Left cardiac atrium (tissue), 4 donors: ENCODE measurements at places on chromosomes 5 and 9.

DNA sequence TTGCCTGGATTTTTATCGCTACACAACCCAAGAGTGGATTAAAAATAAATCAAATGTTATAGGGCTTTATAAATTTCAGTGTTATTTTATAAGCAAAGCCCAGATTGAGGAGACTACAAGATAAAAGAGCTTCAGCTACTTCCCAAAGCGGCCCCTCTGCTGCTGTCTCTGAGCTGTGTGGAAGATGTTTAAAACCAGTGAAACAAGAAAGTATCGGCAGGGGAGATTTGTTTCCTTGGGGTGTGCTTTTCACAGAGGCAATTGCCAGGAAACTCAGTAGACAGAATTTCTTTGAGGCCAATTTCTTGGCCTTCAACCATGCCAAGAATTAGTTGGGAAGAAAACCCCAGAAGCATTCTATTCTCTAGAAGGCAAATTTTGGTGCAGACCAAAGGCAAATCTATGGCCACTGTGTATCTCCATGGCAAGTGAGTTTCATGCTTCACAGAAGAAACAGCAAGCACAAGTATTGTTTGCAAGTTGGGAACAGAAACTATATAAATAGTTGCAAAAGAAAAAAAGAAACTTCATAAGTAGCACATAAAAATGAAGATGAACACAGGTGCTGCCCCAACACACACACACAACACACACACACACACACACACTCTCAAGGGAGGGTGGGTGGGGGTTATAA, 197.2 kb downstream of the PARP8 start:
- no peak for DNase-seq

GRCh38 chr9:14687042-14687719, 6.1 kb downstream of the ZDHHC21 start:
- DNase-seq: no peak

DNA sequence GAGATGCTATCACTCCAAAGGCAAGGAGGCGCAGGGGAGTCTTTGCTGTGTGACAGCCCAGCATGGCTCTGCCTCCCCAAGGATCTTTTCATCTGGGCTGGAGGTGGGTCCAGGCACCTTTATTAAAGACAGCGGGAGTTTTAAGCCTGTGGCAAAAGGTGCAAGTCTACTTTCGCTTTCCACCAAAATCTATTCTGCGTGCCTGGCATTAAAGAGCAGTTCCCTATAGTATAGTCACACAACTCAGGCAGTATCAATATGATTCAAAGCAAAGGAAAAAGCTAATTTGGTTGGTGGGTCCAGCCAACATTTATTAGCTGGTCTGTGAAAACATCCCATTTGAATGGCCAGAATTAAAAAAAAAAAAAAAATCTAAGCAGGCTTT, 398.7 kb downstream of the EBF1 start:
- no peak for DNase-seq

DNA sequence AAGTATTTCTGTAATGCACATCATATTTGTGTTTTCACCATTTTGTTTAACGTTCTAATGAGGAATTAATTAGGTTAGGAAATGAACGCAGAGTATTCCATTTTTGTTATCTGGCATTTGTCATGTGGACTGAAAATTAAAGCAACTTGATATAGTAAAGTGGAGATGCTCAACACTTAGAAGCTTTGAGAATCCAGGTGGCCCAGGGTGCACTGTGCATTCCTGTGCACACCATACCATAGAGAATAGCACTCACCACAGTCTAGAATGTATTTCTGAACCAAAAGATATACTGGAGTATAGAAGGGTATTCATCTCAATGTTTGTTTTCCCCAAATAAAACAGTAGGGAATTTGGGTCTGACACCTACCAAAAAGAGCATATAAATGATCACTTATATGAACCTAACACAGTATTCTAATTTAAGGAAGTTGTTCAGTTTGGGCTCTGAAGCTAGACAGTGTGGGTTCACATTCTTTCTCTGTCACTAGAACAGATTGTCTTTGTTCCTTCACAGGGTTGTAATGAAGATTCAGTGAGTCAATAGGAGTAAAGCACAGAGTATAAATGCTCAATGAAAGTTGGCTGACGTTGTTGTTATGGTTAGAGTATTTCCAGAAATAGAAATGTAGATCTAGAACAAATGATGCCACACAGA, 125.6 kb upstream of the DMRT1 start:
- DNase-seq: no peak

GRCh38 chr9:84655447-84655846, 14.1 kb upstream of the NTRK2 start:
- DNase-seq: no peak

DNA sequence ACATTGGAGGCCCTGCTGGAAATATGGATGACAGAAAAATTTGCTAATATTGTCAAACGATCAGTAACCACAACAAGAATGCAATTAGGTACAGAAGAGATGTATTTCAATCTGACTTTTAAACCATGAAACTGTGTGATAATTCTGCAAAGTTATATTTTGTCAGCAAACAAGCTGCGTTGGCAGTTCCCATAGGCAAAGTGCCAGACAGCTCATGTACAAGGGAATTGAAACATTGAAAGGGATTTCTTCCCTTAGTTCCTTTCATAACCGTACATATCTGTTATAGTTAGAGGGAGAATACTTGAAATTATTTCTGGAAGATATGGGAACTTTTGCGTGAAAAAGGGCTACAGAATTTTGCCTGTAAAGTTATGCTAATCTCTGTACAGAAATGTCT, 419.4 kb upstream of the PTGER4 start:
- peak; percentile 39 for DNase-seq

DNA sequence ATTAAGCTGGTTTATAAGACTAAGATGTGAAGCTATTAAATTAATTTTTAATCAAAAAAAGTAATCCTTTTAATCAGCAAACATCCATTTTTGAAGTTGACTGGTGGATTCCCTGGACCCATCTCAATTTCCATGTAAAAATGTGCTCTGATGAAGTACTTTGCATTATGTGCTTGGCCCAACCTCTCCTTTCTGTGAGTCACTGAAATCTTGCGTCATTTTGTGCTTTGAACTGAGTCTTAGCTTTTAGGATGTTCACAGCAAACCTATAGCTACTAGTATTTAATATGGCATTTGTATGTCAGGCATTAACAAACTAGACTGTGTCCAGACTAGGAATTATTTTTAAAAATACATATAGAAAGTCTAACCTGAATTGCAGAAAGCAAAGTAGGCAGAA, 55.0 kb upstream of the CDH12 start:
- DNase-seq: no peak

GRCh38 chr5:38911933-38912332, 66.1 kb downstream of the OSMR start:
- DNase-seq: no peak

DNA sequence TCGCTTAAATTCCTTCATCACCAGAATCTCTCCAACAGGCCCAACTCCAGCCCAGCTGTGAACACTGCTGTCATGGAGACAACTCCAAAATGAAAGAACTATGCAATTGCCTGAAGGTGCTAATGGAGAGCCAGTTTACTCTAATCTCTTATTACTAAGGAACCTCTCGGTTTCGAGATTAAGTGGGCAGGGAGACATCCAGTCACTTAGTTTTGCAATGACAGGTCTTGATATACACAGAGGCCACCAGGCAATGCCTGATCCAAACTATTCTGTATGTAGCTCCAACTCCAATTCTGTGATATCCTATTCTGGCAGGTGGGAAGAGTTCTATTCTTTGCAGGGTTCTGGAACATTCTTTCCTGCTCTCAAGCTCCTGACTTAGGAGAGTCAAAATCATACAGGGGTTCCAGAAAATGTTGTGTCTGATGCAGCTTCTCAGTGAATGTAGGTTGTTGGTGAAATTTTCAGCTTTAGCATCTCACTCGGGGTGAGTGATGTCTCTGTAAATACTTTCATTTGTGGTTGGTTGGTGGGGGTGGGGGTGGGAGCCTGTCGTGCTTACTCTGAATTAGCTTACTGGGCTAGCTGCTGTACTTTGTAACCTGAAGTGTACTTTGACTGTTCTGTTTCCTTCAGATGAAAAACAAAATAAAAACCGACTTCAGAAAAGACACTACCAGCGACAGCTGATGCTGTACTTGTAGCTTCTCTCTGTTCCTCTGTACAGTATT, 170.9 kb downstream of the PALM2AKAP2 start:
- no peak for DNase-seq

GRCh38 chr5:138948471-138949222, 73.5 kb upstream of the LRRTM2 start:
- no peak for DNase-seq

- no peak for DNase-seq
Observed at GRCh38 chr9:117916291-117916690, 212.1 kb downstream of the TLR4 start.

DNA sequence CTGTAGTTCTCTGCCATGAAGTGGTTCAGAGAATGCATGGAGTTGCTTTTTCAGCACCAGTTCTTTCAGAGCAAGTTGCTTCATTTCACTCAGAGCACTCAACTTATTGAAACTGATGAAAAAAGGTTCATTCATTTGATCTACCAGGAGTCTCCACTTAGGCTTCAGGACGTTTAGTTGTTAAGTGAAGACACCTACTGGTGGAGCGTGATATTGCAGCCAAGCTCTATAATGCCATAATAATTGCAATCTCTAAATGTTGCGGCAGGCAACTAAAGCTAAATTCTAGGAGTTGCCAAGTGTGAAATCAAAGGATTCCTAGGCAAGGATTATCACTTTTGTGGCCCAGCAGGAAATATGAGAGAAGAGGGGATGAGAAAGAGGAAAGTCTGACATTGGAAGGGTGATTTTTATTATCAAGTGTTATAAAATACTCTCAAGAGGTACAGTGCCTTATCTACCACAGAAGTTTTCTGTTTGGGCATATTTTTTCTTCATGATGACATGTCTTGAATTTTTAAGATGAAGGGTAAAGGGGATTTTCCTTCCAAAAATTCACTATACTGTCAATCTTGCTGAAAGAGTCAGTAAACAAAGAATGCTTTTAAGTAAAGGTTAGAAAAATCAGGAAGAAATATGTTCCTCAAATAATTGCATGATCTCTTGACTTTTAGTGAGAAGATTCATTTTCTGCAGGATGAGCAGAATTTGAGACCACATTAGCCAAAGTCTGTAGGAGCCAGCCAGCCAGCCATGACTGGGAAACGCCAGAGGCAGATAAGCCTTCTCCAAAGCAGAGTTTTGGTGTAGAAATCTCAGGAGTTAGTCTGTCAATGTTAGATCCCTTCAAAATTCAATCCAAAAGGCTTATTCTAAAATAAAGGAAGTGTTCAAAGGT, 83.4 kb downstream of the SH3PXD2B start:
- DNase-seq: no peak

GRCh38 chr9:102225841-102226441, 487.5 kb upstream of the GRIN3A start:
- no peak for DNase-seq

DNA sequence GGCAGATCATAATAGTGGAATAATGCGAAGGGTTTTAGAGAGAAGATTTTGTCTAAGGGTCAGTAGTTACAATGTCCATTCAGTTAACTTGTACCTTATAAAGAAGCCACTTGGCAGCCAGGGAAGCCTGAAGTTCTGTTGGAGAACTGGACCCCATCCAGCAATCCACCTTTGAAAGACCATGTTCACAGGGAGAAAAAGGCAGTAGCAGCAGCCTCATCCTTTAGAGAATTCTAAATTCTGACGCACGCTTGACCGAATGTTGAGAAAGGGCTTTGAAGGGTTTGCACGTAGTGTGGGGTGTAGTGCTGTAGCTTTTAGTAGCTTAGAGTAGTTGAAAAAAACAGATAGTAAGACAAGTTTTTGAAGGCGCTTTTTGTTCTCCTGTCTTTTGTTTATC, 42.8 kb downstream of the MCCC2 start:
- DNase-seq: no peak

DNA sequence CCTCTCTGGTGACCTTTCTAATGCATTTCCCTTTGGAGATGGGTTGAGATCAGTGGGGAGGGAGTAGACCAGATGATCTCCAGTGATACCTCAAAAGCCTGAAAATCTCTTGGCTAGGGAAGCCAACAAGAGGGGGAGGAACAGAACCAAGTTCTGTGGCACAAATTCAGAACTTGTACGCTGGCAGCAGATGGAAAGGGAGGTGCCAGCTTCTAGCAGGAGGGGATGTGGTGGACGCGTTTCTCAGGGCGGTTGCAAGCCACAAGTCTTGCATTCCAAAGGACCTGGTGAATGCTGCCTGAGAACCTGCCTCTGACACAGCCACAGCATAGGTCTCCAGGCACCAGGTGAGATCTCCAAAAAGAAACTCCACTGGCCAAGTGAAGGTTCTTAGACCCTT, 13.4 kb downstream of the SLIT3 start:
- DNase-seq: no peak

DNA sequence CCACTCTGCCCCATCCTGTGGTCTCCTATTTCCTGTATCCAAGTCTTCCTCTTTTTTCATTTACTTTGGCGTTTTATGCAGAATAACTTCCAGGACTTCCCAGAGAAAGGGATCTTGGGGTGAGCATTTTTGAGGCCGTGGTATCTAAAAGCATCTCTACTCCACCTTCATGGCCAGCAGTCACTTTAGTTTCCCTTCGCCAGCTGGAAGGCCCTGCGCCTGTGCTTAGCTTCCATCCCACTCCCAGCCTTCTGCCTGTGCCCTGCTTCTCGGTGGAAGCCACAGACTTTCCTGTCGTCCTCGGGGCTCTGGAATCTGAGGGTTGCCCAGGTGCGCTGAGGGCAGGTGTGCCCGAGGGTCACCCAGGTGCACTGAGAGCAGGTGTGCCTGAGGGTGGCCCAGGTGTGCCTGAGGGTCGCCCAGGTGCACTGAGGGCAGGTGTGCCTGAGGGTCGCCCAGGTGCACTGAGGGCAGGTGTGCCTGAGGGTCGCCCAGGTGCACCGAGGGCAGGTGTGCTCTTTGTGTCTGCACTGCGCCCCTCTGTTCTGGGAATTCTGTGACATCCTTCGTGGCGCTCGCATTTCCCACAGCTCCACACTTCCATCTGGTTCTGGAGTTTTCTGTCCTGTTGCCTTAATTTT, 32.4 kb upstream of the LRRC14B start:
- DNase-seq: no peak

GRCh38 chr5:72138943-72139521, 31.8 kb downstream of the MAP1B start:
- no peak for DNase-seq

DNA sequence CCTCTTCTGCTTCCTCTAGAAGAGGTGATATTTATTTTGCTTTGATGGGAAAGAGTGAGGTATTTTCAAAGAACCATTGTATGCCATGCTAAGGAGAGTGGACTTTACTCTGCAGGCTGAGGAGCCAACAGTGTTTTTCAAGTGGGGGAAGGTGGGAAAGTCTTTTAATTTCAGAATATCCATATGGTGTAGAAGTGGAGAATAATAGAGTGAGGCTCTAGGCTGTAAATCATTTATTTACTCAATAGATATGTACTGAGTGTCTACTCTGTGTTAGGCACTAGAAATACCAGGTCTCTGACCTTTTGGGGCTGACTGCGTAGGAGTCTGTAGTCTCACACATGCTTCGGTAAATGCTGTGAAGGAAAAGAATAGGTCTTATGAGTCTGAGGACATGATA, 30.7 kb upstream of the TENT2 start:
- no peak for DNase-seq

GRCh38 chr5:180352116-180353047, 754 bp downstream of the GFPT2 start:
- no peak for DNase-seq

GRCh38 chr5:42756606-42757601, at the start of gene CCDC152:
CCDC152 (plus strand) TSS chr5:42756818; CDS start chr5:42759122, 2,304 bp downstream.
- DNase-seq: peak; percentile 28

- DNase-seq: no peak
Observed at GRCh38 chr9:101162231-101162630, 133.7 kb downstream of the PLPPR1 start.

- DNase-seq: no peak
Observed at GRCh38 chr9:111533099-111533790, 8.3 kb downstream of the ZNF483 start.
